GF-D8 (cell line): ENCODE measurements at places on chromosomes 7 and 10.

DNA sequence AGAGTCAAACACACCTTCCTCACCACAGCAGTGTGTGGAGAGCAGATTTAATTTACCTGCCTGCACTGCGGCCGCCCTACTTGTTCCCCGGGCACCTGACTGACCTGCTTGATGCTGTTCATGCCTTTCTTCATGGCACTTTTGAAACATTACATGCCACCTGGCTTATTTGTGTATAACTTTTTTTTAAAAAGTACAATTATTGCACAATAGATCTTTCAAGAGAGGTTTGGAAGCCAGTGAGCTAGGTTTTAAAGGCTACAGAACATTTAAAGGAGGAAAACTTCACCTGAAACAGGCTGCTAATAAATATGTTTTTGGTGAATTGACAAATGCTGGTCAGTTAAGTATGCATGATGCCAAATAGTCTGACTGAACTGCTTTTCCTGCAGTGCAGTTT, 33.1 kb downstream of the SLC18A2 start:
- DNase-seq = no peak

DNA sequence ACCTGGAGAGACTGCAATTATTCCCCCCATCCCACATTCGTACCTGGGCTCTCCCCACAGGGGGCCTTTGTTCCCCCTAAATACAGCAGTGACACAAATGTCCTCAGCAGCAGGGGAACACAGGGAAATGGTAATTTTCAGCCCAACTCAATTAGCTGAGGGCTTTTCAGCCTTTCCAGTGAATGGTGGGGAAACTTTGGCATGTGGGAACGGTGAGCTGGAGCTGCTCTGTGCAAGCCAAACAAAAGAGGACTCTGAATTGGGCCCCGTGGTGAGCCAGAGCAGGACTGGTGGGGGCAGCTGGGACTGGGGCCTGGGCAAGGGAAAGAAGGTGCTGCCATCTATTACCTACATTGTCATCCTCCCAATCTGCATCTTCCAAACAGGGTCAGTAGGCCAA, 51.0 kb downstream of the FBXW4 start:
- DNase-seq = no peak

GRCh38 chr7:84271543-84271942, 77.0 kb upstream of the SEMA3A start:
- no peak for DNase-seq

- no peak for DNase-seq
These were observed 10.2 kb downstream of the NOS3 start for GRCh38 chr7:151000897-151001495.

- DNase-seq = peak; percentile 92
These were observed 13.1 kb downstream of the CASP2 start for GRCh38 chr7:143300959-143301935.

DNA sequence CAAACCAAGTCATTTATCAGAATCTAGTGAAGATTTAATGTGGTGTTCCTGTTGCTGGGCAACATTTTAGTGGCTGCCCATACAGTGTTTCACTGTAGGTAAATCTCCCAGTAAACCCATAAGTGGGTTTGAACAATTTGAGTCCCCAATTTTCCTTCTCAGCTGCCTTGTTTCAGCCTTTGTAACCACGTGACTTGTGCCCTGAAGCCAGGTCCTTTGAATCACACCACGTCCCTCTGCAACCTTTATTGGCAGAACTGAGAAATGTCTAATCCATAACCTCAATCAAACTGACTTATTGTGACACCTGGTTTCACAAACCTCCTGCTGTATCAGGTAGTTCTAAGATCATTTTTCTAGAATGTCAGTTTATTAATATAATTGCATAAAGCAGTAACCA, 30.1 kb downstream of the SND1 start:
- no peak for DNase-seq

- DNase-seq = no peak
These were observed at the start of gene KCNH2 for GRCh38 chr7:150978126-150978789. TSS of gene KCNH2 (minus strand) at chr7:150978321. CDS start at chr7:150977913, 408 bp downstream.

DNA sequence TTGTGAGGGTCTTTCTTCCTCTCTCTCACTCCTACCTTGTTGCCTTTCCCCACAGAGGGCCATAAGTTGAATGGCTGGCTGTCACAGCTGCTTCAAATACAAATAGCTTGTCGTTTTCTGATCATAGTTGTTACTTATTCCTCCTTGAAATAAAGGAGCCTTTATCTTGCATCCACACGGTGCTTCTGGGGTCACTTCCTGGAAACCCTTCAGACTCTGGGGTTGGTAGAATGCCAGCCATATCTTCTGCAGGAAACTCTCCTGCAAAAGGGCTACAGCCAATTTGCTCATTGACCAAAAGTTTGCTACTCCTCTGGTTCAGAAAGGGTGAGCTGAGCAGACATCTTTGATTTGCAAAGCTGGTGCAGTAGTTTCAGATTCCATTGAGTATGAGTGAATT, 70.4 kb downstream of the FAM185A start:
- DNase-seq = no peak

DNA sequence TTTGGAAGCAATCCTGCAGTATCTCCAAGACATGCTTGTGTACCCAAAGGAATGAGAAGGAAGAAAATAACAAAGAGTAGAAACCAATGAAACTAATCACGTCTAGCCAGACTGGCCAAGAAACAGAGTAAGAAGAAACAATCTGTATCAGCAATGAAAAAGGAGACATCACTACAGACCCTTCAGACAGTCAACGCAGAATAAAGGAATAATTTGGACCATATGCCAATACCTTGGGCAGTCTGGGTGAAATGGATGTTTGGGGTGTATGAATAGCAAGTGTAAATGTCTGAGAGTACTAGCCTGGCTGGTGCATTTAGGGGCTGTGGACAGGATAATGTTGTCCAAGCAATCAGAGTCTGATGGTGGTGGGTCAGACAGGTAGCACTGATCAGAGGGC, 61.1 kb downstream of the SLC29A4 start:
- no peak for DNase-seq

GRCh38 chr7:20834656-20835055, 48.0 kb upstream of the SP8 start:
- DNase-seq = no peak

DNA sequence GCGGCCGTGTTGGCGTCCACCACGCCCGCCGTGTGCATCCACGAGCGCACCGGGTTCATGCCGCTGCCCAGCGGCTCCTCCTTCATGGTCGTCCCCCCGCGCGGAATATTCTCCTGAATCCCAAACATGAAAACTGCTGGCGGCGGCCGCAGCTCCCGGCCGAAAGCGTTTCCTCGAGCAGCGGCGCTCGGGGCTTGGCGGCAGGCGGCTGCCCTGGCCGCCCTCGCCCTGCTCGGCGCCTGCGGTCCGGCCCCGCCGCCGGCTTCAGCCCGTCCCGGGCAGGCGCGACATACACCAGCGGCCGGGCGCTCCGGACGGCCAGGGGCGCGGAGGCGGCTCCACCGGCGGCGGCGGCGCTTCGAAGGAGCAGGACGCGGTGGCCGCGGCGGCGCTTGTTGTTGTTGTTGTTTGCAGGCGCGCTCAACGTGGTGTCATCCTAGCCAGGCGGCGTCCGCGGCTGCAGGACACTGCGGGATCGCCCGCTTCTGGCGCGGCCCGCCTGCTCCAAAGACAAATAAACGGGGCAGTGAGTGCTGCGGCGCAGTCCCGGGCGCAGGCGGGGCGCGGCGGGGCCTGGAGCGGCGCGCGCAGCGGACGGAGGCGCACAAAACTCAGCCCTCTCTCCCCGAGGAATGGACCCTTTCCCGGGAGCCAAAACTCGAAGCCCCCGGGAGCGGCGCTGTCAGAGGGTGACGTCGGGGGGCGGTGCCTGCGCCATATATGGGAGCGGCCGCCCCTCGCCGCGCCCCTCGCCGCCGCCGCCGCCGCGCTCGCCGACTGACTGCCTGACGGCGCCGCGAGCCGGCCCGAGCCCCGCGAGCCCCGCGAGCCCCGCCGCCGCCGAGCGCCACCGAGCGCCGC, at the start of gene EBF3:
EBF3 (minus strand) TSS at position 634 of the 861 bp plus-strand sequence; CDS start at position 128, 506 bp downstream.
- peak; percentile 54 for DNase-seq

- DNase-seq = no peak
These were observed at the start of gene TAC1 for GRCh38 chr7:97731736-97732564. TSS of gene TAC1 (plus strand) at chr7:97732086. CDS start at chr7:97732613, 527 bp downstream.

GRCh38 chr10:55897490-55897921, 463.6 kb downstream of the ZWINT start:
- DNase-seq = no peak

DNA sequence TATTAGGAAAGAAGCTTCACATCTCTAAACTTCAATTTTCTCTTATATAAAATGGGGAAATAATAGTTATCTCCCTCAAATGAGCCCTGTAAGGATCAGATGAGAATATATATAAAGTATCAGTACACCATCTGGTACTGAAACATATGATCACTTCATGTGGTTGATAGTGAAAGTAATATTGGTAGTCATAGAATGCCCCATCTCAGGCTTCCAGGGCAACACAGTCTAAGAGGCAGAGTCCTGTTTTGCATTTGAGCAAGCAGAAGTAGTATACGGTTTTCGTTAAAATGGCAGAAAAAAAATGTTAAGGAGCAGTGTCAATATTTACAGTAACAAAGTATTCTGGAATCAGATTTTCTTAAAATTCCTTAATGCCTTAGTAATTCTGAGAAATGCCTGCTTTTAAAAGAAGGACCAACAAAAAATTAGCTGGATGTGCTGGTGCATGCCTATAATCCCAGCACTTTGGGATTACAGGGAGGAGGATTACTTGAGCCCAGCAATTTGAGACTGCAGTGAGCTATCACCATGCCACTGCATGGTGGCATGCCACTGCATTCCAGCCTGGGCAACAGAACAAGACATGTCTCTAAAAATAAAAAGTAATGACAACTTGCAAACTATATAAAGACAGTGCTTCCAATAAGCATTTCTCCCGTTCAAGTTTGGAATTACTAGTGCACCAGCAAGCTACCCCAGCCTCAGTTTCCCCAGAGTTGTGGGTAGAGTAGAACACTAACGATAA, 19.8 kb downstream of the KBTBD2 start:
- no peak for DNase-seq

- DNase-seq = no peak
These were observed 99.9 kb upstream of the AKR1E2 start for GRCh38 chr10:4725917-4726606.

DNA sequence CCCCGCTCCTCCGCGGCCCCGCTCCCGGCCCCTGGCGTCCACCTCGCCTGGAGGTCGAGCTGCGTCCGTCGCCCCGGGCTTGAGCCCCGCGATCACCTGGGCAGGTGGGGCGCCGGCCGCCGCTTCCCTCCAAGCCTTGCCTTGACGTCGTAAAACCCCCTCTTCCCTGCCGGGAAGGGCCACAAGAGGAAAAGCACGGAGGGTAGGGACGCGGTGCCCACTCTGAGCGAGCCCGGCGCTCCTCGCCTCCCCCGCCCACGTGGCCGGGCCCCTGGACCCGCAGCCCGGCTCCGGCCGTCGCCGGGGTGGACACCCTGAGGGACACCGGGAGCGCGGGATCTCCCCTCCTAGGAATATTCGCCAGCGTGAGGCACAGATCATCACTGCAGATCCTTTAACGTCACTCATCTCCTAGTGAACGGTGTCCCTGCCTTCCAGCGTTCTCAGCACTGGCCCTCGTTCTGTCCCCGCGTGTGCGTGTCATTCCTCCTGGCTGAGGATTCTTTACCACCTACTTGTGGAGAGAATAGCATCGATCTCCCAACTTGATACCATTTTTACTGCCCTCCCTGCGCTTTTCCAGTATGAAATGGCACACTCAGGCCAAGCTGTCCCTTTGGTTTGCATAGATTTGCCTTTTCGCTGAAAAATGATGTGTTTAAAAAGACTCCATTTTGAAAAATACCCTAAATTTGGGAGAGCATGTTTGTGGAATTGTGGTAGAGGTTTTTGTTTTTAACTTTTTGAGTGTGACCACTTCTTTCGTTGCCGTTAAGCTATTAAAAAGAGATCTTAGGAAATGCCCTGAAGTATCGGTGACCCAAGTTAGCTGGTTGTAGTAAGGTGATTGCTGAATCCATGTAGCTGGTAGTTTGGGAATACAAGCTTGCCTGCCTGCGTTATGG, 649 bp downstream of the ACTR3B start:
- DNase-seq = no peak

DNA sequence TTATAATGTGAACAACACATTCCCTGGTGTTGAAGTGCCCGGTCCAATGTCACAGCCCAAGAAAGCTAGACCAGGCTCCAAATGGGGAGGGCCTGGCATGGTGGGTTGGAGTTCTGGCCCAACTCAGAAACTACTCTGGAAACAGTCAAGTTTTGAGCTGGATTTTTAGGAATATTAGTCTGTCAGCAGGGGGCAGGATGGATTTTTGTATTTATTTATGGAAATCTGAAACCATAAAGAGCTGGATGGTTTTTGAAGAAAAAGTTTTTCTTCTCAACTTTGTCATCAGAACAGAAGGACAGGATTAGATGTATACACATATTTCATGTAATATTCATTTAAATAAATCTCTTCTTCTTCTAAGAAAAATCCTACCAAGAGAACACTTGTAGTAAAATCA, 97.5 kb downstream of the POU6F2 start:
- no peak for DNase-seq

- no peak for DNase-seq
These were observed 65.4 kb downstream of the GRID1 start for GRCh38 chr10:86300931-86301830.

DNA sequence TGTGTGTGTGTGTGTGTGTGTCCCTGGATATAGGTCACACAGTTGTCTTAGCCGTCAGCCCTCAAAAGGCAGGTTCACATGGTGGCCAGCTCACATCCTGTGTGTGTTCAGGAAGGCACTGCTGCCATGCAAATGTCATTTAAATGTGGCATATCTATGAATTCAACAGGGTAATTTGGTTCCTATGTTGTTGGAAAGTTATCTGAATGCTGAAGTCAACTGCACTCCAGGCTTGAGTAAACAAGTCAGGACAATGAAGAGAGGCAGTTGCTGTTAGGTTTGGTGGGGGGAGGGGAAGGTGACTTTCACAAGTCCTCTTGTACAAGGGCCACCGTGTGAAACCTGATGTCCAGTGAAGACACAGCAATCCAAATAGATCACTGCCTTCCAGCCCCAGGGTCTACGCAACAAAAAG, 61.1 kb downstream of the PTPRE start:
- DNase-seq = no peak

DNA sequence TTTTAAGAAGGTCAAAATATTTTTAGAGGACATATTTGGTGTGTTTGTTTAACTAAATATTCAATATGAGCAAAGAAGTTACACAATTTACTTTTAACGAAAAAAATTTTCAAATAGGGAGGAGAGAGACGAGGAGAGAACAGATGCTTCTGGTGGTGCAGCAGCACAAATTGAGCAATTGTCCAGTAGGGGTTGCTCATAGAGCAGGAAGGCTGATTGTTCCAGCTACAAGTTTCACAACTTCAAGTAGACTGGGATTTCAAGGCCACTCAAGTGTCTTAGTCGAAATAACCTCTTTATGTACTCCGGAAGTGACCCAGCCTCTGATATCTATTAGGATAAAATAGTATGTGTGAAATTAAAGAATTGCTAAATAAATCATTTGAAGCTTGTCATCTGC, 197.9 kb downstream of the HDAC9 start:
- no peak for DNase-seq

- no peak for DNase-seq
These were observed 292.5 kb downstream of the HDAC9 start for GRCh38 chr7:18788026-18788425.

- peak; percentile 10 for DNase-seq
These were observed 17.2 kb upstream of the SLC18A3 start for GRCh38 chr10:49592726-49593563.

DNA sequence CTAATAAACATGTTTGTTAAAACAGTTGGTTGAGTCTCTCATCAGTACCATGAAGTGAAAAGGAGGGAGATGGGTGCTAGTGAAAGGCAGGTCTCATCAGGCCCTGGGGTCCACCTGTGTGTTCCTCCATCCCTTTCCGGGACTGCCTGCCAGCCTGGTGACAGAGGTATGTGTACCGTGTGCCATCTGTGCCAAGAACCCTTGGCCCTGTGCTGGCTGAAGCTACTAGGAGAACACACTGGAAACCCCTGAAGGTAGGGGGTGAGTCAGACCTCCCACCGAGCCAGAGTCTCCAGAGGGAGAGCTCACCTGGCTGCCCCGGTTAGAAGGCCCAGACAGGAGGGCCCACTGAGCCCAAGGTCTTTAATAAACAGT, 2.3 kb downstream of the DDIT4 start:
- DNase-seq = no peak
